ENCODE measurements at places on chromosomes 2 and 18.
A peak's percentile ranks its signal among the peaks of the same experiment; 100 is the strongest.

DNA sequence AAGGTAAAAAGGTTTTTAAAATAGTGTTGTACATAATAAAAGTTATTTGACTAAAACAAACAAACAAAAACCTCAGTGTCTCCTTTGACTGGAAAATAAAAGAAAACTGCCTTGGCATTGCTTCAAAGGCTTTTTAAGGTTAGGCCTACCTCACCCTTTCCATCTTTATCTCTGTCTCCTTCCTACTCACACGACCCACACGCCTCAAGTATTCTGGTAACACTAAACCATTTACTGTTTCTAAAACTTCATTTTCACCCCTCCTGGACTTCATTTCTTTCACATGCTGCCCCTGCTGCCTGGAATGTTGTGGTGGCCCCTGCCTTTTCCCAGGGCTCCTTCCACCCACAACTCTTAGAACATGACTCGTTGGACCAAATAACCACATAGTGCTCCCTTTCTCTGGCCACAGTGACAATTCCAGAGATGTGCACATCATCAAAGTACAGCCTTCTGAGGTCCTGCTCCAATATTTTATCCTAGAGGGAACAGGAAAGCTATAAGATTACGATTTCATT lies 54.0 kb downstream of the ERBB4 start:
- DNase-seq, result no peak

- no peak for DNase-seq
Measured at GRCh38 chr2:64376926-64377325, 77.0 kb upstream of the LGALSL start.

DNA sequence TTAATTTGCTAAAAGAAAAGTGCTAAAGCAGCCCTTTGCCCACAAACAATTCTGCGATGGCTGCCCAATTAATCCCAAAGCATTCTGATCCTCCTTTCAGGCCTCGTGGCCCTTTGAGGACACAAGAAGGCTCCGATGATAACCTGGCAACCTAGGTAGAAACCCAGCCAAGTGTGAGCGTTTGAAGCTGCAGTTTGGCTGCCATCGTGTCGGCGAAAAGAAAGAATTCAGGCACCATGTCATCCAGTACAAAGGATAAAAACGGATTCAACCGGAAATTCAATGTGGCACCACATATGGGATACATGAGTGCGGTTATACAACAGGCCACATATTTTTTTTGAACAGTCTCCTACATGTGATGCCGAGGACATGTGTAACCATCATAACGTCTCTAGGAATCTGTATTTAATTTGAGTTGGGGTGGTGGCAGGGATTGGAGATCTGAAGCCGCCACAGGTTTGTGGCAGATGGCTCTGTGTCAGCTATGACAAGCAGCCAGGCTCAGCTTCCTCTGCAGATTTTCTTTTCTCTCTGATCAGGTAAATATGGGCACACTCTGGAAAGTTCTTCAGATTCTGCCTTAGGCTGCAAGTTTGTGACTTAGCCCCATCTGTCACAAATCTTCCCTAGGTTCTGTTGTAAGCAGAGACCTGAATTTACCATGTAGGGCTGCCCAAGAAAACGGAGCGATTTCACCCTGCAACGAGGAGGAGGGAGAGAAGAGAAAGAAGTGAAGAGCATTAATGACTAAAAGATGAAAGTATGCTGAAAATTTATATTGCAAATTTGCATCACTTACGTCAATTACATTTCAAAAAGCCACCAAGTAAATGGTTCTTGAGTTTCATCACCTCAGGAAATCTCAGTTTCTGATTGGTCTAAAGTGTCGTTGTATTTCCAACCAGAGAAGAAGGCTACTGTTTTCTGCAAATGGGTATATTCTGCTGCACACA lies 573.2 kb downstream of the ZEB2 start:
- DNase-seq, result no peak

- DNase-seq, result no peak
Measured at GRCh38 chr2:118668431-118669424, 178.7 kb downstream of the EN1 start.

GRCh38 chr2:190465060-190465459 lies 56.9 kb downstream of the MFSD6 start:
- DNase-seq, result no peak

- DNase-seq, result peak; percentile 65
Measured at GRCh38 chr2:200306196-200306930, at the start of gene SPATS2L. Gene SPATS2L, plus strand, starts transcription at chr2:200306693. Its CDS starts 82,552 bp downstream, at chr2:200389245.

DNA sequence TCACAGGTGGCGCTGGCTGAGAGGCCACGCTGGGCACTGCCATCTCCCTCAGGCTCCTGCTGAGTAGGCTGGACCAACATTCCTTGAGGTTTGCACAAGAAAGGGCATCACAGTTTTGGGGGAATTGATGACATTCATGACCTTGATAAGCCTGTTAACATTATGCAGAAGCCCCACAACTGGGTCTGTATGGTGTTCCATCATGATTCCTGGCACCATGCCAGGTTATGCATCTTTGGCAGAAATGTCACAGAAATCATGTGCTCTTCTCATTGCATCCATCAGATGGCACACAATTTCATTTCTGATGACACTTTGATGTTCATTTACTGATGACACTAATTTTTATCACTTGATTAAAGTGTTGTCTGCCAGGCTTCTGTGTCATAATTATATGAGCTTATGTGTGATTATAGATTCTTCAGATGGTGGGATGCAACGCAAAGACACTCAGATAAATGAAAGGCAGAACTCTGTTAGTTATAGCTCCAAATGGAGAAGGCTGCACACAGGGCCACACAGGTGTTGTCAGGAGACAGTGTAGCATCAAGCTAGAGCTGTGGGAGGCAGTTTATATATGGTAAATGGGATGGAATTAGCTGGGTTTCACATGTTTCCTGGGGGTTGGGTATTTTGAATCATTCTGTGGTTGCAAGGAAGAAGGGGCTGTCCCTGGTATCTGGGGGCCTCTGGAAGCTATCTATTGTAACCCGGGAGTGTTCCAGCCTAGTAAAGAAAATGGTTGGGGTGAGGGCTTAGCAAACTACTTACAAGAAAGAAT lies 191.3 kb downstream of the SLC39A10 start:
- DNase-seq, result no peak

DNA sequence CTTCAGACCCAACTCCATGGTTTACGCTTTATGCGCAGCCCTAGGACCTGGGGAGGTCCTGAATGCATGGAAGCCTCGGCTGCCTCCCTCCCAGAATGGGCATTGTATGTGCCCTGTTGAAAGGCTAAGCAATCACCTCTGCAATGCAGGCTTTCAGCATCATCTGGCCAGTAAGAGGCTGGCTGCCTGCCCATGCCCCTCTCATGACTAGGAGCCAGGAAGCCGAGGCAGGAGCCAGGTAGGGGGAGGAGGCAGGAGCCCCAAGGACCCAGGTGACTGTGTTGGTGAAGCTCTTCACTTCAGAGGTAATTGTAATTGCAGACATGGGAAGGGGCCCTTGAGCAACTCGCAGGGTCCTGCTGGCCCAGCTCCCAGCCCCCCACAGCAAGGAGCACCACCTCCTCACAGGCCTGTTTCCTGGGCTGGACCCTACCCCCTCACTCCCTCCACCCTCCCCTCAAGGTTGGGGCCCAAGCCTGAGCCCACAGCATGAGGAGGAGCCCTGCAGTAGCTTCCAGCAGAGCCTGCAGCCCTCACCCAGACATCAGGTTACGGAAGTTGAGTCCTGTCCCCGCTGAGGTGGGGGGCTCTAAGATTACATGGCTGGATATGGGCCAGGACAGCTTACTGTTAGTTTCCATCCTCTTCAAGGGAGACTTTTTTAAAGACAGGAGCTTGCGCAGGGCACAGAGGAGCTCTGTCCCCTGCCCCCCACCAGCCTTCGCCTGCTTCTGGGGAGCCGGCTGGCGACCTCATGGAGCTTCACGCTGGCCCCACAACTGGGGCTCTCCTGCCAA lies 21.9 kb downstream of the CRACDL start:
- no peak for DNase-seq

- DNase-seq, result no peak
Measured at GRCh38 chr2:219071131-219071816, 10.6 kb upstream of the IHH start.

GRCh38 chr2:115552726-115553125 lies 1110.3 kb downstream of the DPP10 start:
- no peak for DNase-seq

DNA sequence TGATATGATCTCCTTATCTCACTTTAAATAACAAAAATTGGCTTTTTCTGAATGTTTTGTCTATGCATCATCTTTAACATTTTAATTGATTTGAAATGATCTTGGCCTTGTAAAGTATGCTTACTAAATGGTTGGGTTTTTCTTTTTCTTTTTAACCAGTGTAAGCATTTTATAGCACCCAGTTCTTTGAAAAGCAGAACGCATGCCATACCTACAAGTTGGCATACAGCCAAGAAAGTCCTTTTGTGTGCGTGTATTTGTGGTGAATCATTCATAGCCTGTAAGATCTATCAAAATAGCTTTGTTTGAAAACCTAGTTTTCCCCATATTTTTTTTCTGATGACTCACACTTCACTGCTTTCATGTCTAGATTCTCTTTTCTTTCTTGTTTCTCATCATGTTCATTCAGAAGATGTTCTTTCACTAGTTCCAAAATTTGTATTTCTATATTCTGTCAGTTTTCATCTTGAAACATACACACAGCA lies 4.1 kb upstream of the VRK2 start:
- peak; percentile 12 for DNase-seq

GRCh38 chr2:106990297-106990696 lies 104.3 kb upstream of the ST6GAL2 start:
- DNase-seq, result no peak

GRCh38 chr2:103367877-103368276 lies 606.0 kb downstream of the TMEM182 start:
- DNase-seq, result no peak

All from stimulated activated CD4-positive, alpha-beta T cell treated with anti-CD3 and anti-CD28 coated beads, Interleukin-1b, Interleukin-23, amount 100 ng/mL, for 48 hours (primary cell).